Breast epithelium (tissue), 4 donors: ENCODE measurements at places on chromosomes 7 and 10. TPM values are rescaled to one million over a fixed set of nuclear protein-coding genes. Genes with fewer than 3 reads are reported as not detected.

GRCh38 chr10:124364674-124365073 lies 54.0 kb downstream of the OAT start:
- H3K27ac ChIP-seq: no peak overlapping the region
- H3K27me3 ChIP-seq: no peaks in the 10 kb centered on the region
- no peaks in the 10 kb centered on the region for H3K4me1 ChIP-seq
- no peak for DNase-seq
- no peaks in the 10 kb centered on the region for H3K36me3 ChIP-seq

DNA sequence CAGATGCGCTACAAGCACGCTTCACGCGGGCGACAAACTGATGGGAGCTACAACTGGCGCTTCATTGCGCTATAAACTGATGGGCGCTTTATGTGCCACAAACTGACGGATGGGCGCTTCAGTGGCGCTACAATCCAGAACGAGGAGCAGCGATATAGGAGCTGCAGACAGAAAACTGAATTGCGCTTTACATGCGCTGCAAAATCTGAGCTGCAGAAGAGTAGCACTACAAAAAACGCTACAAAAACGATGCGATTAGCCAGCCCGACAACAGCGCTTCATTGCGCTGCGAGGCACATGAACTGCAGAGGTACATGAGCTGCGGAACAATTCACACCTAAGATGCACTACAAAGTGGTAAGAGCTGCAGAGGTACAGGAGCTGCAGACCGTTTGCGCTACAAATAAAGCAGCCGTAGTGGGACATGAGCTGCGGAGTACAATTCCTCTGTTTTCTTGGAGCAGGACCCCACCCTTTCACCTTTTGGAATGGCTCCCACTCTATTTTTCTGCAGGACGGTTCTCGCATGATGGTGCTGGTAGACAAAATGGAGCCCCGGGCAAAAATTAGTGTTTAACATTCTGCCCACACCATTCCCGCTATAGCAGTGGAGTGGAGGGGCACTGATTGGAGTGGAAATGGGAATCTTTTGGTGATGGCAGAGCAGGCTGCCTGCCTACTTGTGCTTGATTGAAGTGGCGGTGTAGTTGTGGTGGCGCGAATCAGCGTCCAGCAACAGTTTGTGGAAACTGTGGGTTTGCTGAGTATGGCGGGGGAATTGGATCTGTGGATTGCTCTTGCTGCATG lies 1.2 kb upstream of the SGCE start:
- no peaks in the 10 kb centered on the region for H3K36me3 ChIP-seq
- H3K4me3 ChIP-seq: peak overlapping the region; percentile 66
- H3K4me1 ChIP-seq: no peaks in the 10 kb centered on the region
- no peak overlapping the region for H3K27ac ChIP-seq

DNA sequence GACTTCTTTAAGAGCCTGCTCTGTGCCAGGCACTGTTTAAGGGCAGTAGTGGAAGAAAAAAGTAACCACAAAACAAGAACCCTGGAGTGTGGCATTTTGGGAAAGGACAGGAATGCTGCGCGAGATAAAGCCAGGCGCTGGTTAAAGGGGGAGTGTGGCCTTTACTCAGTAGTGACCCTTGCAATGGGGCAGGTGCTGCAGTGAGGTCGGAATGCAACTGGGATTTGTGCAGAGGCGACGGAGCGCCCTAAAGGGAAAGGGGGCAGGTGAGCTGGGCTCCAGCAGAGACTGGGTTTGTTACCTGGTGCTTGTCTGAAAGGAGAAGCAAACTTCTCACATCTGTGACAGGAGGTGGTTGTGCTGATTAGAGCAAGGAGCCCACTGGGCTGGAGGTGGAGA lies 263.6 kb downstream of the ACTR3B start:
- DNase-seq: no peak
- H3K4me3 ChIP-seq: no peak overlapping the region
- H3K27ac ChIP-seq: no peak overlapping the region
- no peaks in the 10 kb centered on the region for H3K4me1 ChIP-seq
- no peaks in the 10 kb centered on the region for H3K36me3 ChIP-seq

GRCh38 chr10:84826704-84827103 lies 498.3 kb downstream of the CCSER2 start:
- no peaks in the 10 kb centered on the region for H3K36me3 ChIP-seq
- H3K4me3 ChIP-seq: no peak overlapping the region
- no peaks in the 10 kb centered on the region for H3K27me3 ChIP-seq
- no peak for DNase-seq
- no peaks in the 10 kb centered on the region for H3K4me1 ChIP-seq
- no peak overlapping the region for H3K27ac ChIP-seq

DNA sequence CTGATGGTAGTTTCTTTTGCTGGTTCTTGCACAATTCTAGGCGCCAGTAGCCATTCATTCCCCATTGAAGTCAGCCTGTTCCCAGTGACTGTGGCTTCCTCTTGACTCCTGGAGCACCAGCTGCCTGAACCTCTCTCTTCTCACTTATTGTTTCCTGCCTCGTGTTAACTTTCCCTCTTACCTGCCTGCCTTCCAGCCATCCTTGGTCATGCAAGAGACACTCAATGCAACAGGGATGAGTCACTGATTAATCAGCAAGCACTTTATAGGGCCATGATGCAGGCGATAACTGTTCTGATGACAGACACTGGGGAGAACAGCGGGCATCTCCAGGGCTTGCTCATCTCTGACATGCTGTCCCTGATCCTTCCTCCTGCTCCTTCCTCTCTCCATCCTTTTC lies 122.0 kb downstream of the PLCE1 start:
- no peak overlapping the region for H3K4me3 ChIP-seq
- DNase-seq: no peak

DNA sequence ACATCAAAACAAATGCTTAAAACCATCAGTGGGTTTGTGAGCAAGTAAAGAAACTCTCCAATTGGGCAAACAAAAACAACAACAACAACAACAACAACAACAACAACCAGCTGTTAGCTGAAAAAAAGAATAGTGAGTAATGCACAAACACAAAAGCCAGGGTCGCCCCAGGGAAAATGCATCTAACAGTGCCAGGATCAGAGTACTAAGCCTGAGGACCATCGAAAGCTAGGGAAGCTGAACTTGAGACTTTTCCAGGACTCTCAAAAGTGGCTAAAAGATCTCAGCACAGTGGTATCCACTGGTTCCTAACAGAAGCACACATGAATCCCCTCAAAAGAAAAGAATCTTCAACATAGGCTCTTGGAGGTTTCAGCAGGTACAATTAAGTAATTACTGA lies 83.3 kb downstream of the CPXM2 start:
- no peak overlapping the region for H3K27ac ChIP-seq
- no peak overlapping the region for H3K4me3 ChIP-seq
- H3K27me3 ChIP-seq: no peaks in the 10 kb centered on the region
- H3K36me3 ChIP-seq: no peaks in the 10 kb centered on the region

DNA sequence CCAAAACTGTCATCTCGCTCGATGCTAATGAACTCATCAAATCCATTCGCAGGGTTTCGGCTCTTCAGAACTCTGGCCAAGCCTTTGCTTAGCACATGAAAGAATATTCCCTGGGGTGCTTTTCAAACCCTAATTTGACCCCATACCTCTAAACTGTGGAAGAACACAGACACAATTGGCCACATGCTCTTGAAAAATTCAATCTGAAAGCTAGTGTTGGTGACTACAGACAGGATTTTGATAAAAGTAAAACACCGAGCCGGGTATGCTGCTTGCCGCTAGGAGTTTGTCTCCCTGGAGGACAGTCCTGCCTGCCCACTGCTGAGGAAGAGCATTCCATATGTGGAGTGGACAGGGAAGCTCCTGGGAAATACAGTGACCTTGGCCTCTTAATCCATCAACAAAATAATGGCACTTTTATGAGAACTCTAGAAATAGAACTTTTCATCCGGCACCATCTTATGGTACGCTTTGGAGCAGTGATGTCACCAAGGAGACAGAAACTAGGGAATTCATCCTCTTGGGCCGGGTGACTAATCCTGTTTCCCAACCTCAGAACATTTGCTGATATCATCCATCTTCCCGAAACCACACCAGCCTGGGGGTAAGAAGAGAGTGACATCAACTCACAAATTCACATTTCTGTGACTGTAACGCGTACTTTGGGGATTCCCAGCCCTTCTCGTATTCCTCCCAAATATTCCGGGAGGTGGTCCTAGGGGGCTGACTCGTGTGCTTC lies 34.2 kb downstream of the MTURN start:
- no peaks in the 10 kb centered on the region for H3K36me3 ChIP-seq
- no peaks in the 10 kb centered on the region for H3K4me1 ChIP-seq
- no peak for DNase-seq
- peak overlapping the region; percentile 57 for H3K27ac ChIP-seq
- H3K27me3 ChIP-seq: no peaks in the 10 kb centered on the region
- H3K4me3 ChIP-seq: no peak overlapping the region

- no peak overlapping the region for H3K27ac ChIP-seq
- no peak for DNase-seq
- H3K4me3 ChIP-seq: no peak overlapping the region
- no peaks in the 10 kb centered on the region for H3K36me3 ChIP-seq
- H3K4me1 ChIP-seq: no peaks in the 10 kb centered on the region
- H3K27me3 ChIP-seq: no peaks in the 10 kb centered on the region
Measured at GRCh38 chr10:88091490-88092061, 228.2 kb downstream of the PTEN start.

DNA sequence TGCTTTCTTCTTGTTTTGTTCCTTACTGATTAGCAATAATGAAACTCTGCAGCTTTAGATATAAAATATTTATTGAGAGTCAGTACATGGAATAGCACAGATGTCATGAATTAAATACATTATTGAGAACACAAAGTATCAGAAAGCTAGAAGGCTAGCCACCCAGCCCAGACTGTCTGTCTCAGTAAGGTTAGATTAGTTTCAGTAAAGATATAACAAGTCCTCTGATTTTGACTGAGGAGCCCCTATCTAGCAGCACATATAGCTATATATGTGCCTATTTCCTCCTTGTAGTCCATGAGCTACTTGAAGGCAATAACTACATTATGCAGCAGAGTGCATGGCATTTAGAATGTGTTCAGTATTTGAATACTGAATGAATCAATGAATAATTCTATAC lies 81.3 kb downstream of the NRCAM start:
- H3K27me3 ChIP-seq: no peaks in the 10 kb centered on the region
- H3K4me1 ChIP-seq: no peaks in the 10 kb centered on the region
- no peak overlapping the region for H3K27ac ChIP-seq
- no peak overlapping the region for H3K4me3 ChIP-seq
- DNase-seq: no peak
- no peaks in the 10 kb centered on the region for H3K36me3 ChIP-seq

- H3K36me3 ChIP-seq: no peaks in the 10 kb centered on the region
- H3K4me1 ChIP-seq: no peaks in the 10 kb centered on the region
- no peak overlapping the region for H3K4me3 ChIP-seq
- no peaks in the 10 kb centered on the region for H3K27me3 ChIP-seq
Measured at GRCh38 chr10:89074120-89074519, 83.5 kb downstream of the FAS start.

GRCh38 chr10:119391440-119392251 lies 150.9 kb downstream of the RGS10 start:
- H3K4me1 ChIP-seq: no peaks in the 10 kb centered on the region
- H3K4me3 ChIP-seq: no peak overlapping the region
- H3K27ac ChIP-seq: no peak overlapping the region
- H3K27me3 ChIP-seq: no peaks in the 10 kb centered on the region

- H3K36me3 ChIP-seq: no peaks in the 10 kb centered on the region
- no peaks in the 10 kb centered on the region for H3K27me3 ChIP-seq
- no peaks in the 10 kb centered on the region for H3K4me1 ChIP-seq
- no peak for DNase-seq
Measured at GRCh38 chr7:18555968-18556367, 60.4 kb downstream of the HDAC9 start.

DNA sequence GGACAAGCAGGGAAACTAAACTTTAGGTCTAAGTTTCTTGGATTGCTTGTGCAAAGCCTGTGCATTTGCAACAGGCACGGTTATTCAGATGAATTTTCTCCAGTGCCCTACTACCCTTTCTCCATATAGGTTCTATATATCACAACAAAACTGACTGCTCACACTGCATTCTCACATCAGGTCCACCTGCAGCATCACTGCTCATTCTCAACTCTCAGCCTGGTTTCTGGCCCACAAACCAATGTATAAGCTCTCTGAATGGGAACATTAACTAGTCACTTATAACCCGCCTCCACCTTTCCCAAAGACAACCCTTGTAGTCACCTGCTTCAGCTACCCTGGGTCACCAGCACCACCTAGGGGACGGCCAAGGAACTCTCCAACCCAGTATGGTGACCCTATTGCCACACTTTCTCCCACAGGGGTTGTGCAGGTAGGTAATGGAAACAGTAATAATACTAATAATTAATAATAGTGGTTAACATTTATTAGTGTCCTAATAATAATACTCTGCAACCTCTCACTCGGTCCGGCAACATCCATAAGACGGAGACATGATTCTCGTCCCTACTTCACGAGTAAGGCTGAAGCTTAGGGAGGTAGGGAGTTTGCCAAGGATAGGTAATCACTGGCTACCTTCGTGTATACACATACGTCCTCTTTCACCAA lies 97.3 kb downstream of the CLEC2L start:
- H3K27me3 ChIP-seq: no peaks in the 10 kb centered on the region
- H3K4me3 ChIP-seq: no peak overlapping the region
- no peaks in the 10 kb centered on the region for H3K36me3 ChIP-seq
- no peak overlapping the region for H3K27ac ChIP-seq
- H3K4me1 ChIP-seq: no peaks in the 10 kb centered on the region

GRCh38 chr7:84144935-84145334 lies 49.7 kb downstream of the SEMA3A start:
- DNase-seq: no peak
- no peaks in the 10 kb centered on the region for H3K27me3 ChIP-seq
- no peaks in the 10 kb centered on the region for H3K4me1 ChIP-seq
- H3K4me3 ChIP-seq: no peak overlapping the region
- no peak overlapping the region for H3K27ac ChIP-seq

- H3K4me1 ChIP-seq: no peaks in the 10 kb centered on the region
- H3K27me3 ChIP-seq: no peaks in the 10 kb centered on the region
- no peak for DNase-seq
- peak within 1 kb of the TSS; percentile 41 for H3K27ac ChIP-seq
- H3K36me3 ChIP-seq: no peaks in the 10 kb centered on the region
Measured at GRCh38 chr10:95069286-95069685, at the start of gene CYP2C8. TSS of gene CYP2C8 (minus strand) at chr10:95069497. CDS start at chr10:95069402, 95 bp downstream.

- H3K27ac ChIP-seq: no peak overlapping the region
- H3K4me1 ChIP-seq: peaks cover 6% of the 10 kb centered on the region
- no peak for DNase-seq
- H3K4me3 ChIP-seq: peak overlapping the region; percentile 53
Measured at GRCh38 chr10:131312478-131312836, 936 bp upstream of the TCERG1L start.

Gene TBATA
- total RNA-seq: not detected

Gene LCOR
- 53.6 TPM for total RNA-seq

Gene PRSS37
- total RNA-seq: not detected
